ENCODE measurements at places on chromosomes 6 and 20. TPM values are rescaled to one million over a fixed set of nuclear protein-coding genes. Genes with fewer than 3 reads are reported as not detected.

GRCh38 chr20:61767761-61768494 is 297.8 kb downstream of the TAF4 start:
- H3K27me3 ChIP-seq = peaks cover 10% of the 10 kb centered on the region
- no peak overlapping the region for H3K4me3 ChIP-seq
- H3K27ac ChIP-seq = no peak overlapping the region
- DNase-seq = no peak

CRISP3 gene
- not detected for total RNA-seq

PTK7 gene
- total RNA-seq = 68.0 TPM

LY6G6C gene
- not detected for total RNA-seq

SIRPB2 gene
- total RNA-seq = not detected

CST4 gene
- not detected for total RNA-seq

CST1 gene
- not detected for total RNA-seq

DNA sequence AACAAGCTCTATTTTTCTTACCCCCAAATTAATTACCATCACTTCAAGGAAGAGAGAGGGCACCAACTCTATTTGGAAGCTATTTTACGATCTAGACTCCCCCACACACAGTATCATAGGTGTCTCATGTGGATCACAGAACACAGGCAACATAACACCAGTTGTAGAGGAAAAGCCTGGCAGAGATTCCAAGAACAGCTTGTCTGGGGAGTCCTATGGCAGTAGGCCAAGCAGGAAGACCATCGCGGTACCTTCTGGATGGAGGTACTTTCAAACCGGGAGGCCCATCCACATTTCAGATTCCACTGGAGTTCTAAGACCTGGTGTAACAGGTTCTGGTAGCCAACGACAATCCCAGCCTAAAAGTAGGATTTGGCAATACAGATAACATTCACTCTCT is 37.6 kb upstream of the SPDEF start:
- H3K27ac ChIP-seq = no peak overlapping the region
- DNase-seq = no peak
- H3K4me3 ChIP-seq = no peak overlapping the region
- peaks cover 21% of the 10 kb centered on the region for H3K4me1 ChIP-seq

DNA sequence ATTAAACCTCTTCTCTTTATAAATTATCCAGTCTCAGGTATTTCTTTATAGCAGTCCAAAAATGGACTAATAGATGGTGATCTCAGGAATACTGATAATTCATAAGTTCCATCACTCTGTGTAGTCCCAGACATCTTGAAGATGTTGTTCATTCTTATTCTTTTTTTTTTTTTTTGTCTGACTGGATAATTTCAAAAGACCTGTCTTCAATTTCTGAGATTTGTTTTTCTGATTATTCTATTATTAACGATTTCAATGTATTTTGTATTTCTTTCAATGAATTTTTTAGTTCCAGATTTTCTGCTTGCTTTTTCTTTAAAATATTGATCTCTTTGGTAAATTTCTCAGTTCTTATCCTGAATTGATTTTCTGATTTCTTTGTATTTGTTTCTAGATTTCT is 29.7 kb upstream of the ZNF337 start:
- H3K27me3 ChIP-seq = no peaks in the 10 kb centered on the region
- H3K4me1 ChIP-seq = no peaks in the 10 kb centered on the region
- no peaks in the 10 kb centered on the region for H3K36me3 ChIP-seq

LCA5 gene
- total RNA-seq = 10.7 TPM

DNA sequence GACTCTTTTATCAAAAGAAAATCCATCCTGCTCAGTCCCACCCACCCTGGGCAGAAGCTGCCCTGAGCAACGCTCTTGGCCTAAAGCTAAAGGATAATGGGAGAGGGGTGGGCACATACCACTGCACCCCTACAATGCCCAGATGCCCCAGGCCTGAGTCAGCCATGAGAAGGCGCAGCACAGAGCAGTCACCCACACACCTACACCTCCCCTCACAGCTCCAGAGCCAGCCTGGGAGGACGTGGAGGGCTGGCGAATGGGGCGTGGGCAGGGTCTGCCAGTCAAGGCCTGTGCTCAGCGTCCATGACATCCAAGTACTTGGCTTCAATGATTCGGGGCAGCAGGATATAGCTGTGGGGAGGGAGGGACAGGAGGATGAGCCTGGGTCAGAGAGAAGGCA is 11.5 kb downstream of the SLC4A11 start:
- H3K36me3 ChIP-seq = no peaks in the 10 kb centered on the region
- no peak overlapping the region for H3K4me3 ChIP-seq
- H3K27me3 ChIP-seq = no peaks in the 10 kb centered on the region
- no peak for DNase-seq
- no peaks in the 10 kb centered on the region for H3K4me1 ChIP-seq

CLDN20 gene
- total RNA-seq = not detected
